Cardiac atrium fibroblast (primary cell): ENCODE measurements at places on chromosomes 3 and 15. TPM values are rescaled to one million over a fixed set of nuclear protein-coding genes. Genes with fewer than 3 reads are reported as not detected.

Gene CGNL1
- 7.9 and 12.0 TPM in 2 replicates for total RNA-seq

Gene SLC7A14
- 1.8 and 2.0 TPM in 2 replicates for total RNA-seq

Gene KIF7
- total RNA-seq = 6.3 and 7.8 TPM in 2 replicates

Gene PLD1
- total RNA-seq = 33.0 and 42.1 TPM in 2 replicates

Gene UROC1
- not detected in 2 replicates for total RNA-seq

Gene DUOXA2
- not detected in 2 replicates for total RNA-seq

Gene CD200R1
- total RNA-seq = not detected in 2 replicates

Gene RASGRF1
- not detected in 2 replicates for total RNA-seq

Gene ECE2
- total RNA-seq = not detected in 2 replicates

Gene LAMB2
- 356 and 396 TPM in 2 replicates for total RNA-seq

Gene CNTN3
- 0.16 TPM in 1 of 2 replicates, not detected in the other for total RNA-seq

Gene SLC22A14
- not detected in 2 replicates for total RNA-seq

Gene TMEM39A
- total RNA-seq = 62.2 and 64.4 TPM in 2 replicates

Gene RTP1
- not detected in 2 replicates for total RNA-seq

Gene CHAC1
- total RNA-seq = 48.0 and 56.2 TPM in 2 replicates

Gene PLXNA1
- 43.0 and 47.8 TPM in 2 replicates for total RNA-seq

Gene MYH15
- 0.18 and 0.97 TPM in 2 replicates for total RNA-seq

Gene RAD54L2
- total RNA-seq = 11.0 and 11.5 TPM in 2 replicates
